Psoas muscle (tissue), 8 donors: ENCODE measurements at places on chromosomes 7 and 10.
A peak's percentile ranks its signal among the peaks of the same experiment; 100 is the strongest.

- no peak for DNase-seq
Measured at GRCh38 chr10:116654816-116655215, 34.1 kb downstream of the PNLIPRP2 start.

- no peak for DNase-seq
Measured at GRCh38 chr10:96656839-96657238, 63.5 kb downstream of the PIK3AP1 start.

GRCh38 chr7:158067219-158067930, 520.2 kb downstream of the PTPRN2 start:
- DNase-seq: no peak

DNA sequence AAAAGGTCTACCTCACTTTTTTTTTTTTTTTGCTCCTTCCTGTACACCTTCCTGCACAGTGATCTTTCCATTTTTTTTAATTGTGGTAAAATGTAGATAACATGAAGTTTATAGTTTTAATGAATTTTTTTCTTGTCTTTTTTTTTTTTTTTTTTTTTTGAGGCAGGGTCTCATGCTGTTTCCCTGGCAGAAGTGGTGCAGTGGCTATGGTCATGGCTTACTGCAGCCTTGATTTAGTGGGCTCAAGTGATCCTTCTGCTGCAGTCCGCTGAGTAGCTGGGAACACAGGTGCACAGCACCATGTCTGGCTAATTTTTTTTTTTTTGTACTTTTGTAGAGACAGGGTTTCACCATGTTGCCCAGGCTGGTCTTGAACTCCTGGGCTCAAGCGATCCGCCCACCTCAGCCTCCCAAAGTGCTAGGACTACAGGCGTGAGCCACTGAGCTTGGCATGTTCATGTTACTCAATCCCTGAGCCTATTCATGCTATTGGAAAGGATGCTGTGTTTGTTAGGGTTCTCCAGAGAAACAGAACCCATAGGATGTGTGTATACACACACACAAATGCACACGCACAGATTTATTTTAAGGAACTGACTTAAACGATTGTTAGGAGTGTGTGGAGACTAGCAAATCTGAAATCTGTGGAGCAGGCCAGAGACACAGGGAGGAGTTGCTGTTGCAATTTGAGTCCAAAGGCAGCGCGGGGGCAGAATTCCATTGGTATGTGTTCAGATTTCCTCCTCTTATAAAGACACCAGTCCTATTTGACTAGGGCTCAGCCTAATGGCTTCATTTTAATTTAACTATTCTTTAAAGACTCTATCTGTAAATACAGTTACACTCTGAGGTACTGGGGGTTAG, 29.1 kb downstream of the GALNT11 start:
- peak; percentile 45 for DNase-seq

GRCh38 chr7:7965301-7965700, 3.3 kb upstream of the GLCCI1 start:
- DNase-seq: no peak

GRCh38 chr7:82729172-82730030, 285.8 kb upstream of the CACNA2D1 start:
- no peak for DNase-seq

- no peak for DNase-seq
Measured at GRCh38 chr10:93206652-93207051, 133.0 kb downstream of the CYP26A1 start.
